ENCODE measurements at places on chromosomes 1 and 21. TPM values are rescaled to one million over a fixed set of nuclear protein-coding genes. Genes with fewer than 3 reads are reported as not detected.
A peak's percentile ranks its signal among the peaks of the same experiment; 100 is the strongest.

DNA sequence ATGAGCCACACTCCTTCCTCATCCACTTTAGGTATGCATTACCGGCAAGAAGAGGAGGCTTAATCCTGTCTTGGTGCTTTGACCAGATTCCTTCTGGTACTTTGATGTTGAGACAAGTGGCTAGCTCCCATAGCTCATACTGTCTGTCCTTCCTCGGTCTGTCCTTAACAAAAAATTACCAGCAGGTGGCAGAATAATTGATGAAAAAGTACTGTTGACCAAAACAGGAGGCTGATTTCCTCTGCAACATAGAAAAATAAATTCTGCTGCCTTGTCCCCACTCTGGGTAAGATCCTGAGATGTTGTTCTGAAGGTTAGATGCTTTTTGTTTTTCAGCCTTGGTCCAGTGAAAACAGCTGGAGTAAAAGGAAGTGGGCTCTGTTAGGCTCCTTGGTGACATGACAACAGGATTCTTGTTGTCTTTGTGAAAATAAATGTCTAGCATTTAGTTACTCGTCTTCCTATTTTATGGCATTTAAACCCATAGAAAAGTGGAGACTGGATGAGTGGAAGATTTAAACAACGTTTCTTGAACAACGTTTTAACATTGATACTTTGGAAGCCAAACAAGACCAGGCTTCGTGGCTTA is 11.2 kb upstream of the HJV start:
- H3K27ac ChIP-seq = no peak overlapping the region
- no peak overlapping the region for H3K4me3 ChIP-seq
- no peaks in the 10 kb centered on the region for H3K27me3 ChIP-seq
- peak; percentile 48 for DNase-seq

The CAMK1G gene
- not detected for total RNA-seq

The C1QA gene
- 0.91 TPM for total RNA-seq

DNA sequence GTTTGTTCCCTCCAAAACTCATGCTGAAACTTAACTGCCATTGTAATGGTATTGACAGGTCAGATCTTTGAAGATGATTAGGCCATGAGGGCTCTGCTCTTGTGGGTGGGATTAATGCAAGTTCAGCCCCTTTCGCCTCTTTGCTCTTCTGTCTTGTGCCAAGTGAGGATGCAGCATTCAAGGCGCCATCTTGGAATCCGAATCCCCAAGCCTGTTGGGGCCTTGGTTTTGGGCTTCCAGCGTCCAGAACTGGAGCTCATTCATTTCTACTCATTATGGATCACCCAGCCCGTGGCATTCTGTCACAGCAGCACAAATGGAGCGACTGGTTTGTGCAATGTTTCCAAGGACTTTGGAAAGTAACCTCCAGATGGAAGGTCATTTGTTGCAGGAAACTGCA is 5.6 kb downstream of the TTC34 start:
- no peak overlapping the region for H3K4me3 ChIP-seq
- no peaks in the 10 kb centered on the region for H3K36me3 ChIP-seq
- H3K27me3 ChIP-seq = no peaks in the 10 kb centered on the region
- no peaks in the 10 kb centered on the region for H3K4me1 ChIP-seq
- no peak overlapping the region for H3K27ac ChIP-seq

The BCL2L15 gene
- 0.54 TPM for total RNA-seq

- H3K36me3 ChIP-seq = no peaks in the 10 kb centered on the region
- H3K27ac ChIP-seq = no peak overlapping the region
- no peak for DNase-seq
- H3K4me3 ChIP-seq = no peak overlapping the region
- H3K4me1 ChIP-seq = peaks cover 5% of the 10 kb centered on the region
Observed at GRCh38 chr1:206559672-206559995, 52.3 kb downstream of the RASSF5 start.

The PLA2G2D gene
- not detected for total RNA-seq

GRCh38 chr1:65067491-65068201 is 80.4 kb upstream of the AK4 start:
- DNase-seq = peak; percentile 46
- H3K27me3 ChIP-seq = no peaks in the 10 kb centered on the region
- peak overlapping the region; percentile 68 for H3K4me3 ChIP-seq

DNA sequence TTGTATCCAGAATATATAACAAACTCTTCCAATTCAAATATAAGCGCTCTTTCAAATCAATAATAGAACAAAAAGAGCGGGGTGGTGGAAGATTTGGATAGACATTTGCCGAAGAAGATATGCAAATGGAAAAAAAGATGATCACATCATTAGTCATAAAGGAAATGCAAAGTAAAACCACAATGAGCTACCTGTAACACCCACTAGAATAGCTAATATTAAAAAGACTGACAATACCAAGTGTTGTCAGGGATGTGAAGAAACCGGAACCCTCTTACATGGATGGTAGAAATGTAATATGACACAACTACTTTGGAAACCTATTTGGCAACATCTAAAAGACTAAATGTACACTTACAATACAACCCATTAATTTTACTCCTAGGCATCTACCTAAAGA is 5.7 kb upstream of the TRAF5 start:
- H3K4me3 ChIP-seq = no peak overlapping the region
- DNase-seq = no peak
- H3K27ac ChIP-seq = no peak overlapping the region
- no peaks in the 10 kb centered on the region for H3K27me3 ChIP-seq

The RAB3B gene
- total RNA-seq = 15.1 TPM

DNA sequence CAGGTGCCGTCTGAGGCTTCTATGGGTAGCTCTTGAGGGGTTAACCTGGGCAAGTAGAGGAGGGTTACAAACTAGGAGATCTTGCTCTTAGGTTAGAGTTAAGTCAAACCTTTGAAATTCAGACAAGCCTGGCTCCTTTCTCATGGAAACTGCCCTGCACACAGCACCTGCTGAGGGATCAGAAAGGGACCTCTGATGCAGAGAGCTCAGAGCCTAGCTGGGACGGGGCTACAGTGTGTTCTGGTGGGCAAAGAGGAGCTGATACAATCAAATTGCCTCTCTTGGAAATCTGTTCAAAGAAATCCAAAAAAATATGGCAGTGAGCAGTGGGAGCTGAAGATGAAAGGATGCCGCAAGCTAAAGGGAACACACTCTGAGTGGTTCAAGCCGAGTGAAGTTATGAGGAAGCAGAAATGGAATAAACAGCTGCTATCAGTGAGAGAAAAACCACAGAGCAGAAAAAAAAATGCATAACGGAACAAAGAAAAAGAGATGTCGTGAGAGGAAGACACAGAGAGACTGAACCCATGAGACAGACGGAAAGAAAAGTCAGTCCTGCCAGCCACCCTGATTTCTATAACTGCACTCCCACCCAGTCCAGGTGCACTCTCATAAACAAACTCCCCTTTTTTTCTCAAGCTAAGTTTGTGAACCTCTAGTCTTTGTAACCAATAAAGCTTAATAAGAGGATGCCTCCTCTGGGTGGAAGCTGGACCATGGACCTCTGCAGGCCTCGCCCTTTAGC is 26.6 kb downstream of the PAFAH2 start:
- no peak for DNase-seq
- no peak overlapping the region for H3K4me3 ChIP-seq
- H3K4me1 ChIP-seq = no peaks in the 10 kb centered on the region
- 0 out of 2 replicates have a peak, but pooled peaks cover 4% of the 10 kb centered on the region for H3K36me3 ChIP-seq

DNA sequence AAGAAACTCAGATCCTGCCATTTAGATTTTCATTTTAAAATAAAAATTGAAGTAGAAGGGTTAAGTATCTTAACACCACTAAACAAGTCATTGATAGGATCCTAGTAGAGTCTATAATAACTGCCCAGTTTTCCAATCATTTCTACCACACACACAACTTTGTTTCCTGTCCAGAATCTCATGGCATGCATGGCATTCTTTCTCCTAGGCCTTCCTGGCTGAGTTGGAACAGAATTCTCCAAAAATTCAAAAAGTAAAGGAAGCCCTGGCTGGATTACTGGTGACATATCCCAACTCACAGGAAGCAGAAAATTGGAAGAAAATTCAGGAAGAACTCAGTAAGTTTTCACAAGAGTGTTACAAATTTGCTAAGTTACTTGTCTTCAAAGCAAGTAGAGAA is 111.4 kb upstream of the BMP8A start:
- H3K27ac ChIP-seq = no peak overlapping the region
- no peak overlapping the region for H3K4me3 ChIP-seq
- H3K27me3 ChIP-seq = no peaks in the 10 kb centered on the region
- peaks cover 8% of the 10 kb centered on the region for H3K4me1 ChIP-seq

- DNase-seq = no peak
- peaks cover 17% of the 10 kb centered on the region for H3K4me1 ChIP-seq
- no peaks in the 10 kb centered on the region for H3K36me3 ChIP-seq
- H3K4me3 ChIP-seq = no peak overlapping the region
- no peak overlapping the region for H3K27ac ChIP-seq
- H3K27me3 ChIP-seq = no peaks in the 10 kb centered on the region
Observed at GRCh38 chr1:66434096-66434495, 99.9 kb upstream of the SGIP1 start.
